Aorta (tissue), 5 donors: ENCODE measurements at places on chromosomes 6 and 20.

- no peak for DNase-seq
Measured at GRCh38 chr6:40556023-40556422, 31.1 kb downstream of the LRFN2 start.

DNA sequence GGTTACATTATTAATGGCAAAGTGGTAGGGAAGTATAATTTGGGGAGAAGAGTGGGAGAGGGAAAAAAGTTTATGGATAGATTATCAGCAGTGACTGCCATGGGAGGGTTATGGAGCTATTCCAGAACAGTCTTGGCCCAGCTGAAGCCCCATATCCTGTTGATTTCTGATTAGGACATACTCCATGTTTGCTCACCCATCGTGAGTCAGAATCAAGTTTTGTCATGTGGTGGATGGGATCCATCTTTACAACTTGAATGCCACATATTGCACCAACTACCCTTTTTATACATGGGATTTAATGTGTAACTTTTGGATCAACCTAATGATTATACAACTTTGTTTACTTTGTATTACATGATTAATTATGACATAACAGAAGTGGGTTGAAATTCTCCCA, 217.0 kb downstream of the HAO1 start:
- DNase-seq: no peak

DNA sequence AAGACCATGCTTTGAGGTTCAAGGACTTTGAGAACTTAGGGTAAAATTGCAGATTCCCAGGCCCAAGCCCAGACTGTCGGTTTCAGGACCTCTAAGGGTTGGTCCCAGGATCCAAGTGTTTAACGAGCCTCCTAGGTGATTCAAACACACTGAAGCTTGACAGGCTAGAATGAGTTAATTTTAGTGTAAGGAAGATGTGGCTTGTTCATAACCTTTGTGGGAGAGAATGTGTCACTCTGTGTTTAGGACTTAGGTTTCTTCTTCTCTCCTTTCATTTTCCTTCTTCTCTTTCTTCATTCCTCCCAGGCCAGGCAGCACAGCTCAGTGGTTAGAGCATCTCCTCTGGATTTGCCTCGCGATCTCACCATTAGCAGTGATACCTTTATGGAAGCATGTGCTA, 104.8 kb upstream of the KCNG1 start:
- DNase-seq: no peak

DNA sequence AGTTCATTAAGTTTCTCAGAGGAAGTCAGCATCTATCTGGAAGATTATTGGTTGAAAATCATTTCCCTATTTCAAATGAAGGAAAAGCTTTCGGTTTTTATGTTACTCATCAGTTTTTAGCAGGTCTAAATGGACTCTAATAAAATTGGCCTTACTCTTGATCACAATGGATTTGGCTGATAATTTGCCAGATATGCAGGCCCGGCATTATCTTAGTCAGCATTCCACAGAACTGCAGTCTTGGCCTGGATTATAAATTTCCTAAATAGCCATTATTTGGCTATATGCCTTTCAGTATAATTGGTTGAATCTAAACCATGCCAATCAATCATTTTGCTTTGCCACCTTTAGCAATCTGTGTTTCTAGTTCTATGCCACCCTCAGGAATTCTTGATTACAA, 91.7 kb upstream of the KCNQ5 start:
- DNase-seq: no peak

DNA sequence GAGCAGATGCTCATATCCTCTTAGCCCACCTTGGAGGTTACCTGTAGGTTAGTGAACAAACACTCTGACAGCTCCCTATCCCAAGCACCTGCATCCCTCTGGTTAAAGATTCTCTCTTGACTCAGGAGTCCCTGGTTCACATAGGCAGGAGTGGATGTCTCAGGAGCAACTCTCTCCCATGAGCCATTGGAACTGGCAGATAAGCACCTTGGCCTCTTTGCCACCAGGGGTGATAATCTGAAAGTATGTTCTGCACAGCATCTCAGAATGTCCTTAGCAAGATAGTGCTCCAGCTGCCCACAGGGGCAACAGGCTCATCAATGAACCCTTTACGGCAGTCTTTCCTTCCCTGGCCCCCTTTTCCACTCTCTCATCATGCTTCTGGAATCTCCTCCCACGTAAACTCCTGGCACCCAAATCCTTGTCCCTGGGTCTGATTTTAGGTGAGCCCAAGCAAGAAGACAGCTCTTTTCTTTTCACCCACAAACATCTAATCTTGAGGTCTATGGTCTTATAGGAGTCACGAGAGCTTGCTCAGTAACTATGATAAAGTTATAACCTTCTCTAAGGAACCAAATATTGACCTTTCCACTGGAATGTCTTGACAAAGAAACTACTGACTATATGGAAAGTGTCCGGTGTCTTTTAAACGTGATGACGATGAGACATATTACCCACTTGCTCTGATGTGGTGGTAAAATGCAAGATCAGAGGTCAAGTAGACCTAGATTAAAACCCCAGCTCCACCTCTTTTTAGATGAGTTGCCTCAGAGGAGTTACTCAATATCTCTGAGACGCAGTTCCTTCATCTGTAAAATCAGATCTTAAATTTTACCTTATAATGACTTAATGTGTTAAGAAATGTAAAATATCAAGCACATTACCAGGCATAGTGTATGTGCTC, 39.8 kb upstream of the ISM1 start:
- no peak for DNase-seq

DNA sequence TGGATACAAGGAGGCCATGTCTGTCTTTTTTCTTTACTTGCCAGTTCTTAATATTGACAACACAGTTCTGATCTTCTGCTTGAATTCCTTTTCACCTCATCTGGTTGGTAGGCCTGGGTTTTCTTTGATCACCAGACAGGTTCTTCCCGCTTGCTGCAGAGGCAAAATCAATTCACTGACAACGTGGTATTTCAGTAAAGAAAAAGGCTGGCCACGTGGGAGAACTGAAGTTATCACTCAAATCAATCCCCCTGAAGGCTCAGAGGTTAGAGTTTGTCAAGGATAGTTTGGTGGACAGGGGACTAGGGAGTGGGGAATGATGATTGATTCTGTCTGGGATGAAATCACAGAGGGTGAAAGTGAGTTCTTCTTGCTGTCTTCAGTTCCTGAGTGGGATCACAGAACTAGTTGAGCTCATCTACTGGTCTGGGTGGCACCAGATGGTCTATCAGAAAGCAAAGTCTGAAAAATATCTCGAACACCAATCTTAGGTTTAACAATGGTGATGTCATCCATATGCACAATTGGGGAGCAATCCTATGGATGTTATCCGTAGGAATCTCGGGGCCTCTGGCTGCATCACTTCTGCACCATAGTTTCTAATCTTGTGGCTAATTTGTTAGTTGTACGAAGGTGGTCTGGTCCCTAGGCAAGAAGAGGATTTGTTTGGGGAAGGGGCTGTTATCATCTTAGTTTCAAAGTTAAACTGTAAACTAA, 37.3 kb upstream of the OLIG3 start:
- no peak for DNase-seq

GRCh38 chr20:10720565-10720964, 46.8 kb upstream of the JAG1 start:
- no peak for DNase-seq

GRCh38 chr6:31572041-31572911, at the start of gene LTA:
Gene LTA (plus strand): TSS chr6:31572289. CDS start chr6:31572743, 454 bp downstream.
- DNase-seq: no peak
